ENCODE measurements at places on chromosomes 16 and 17.
A peak's percentile ranks its signal among the peaks of the same experiment; 100 is the strongest.

DNA sequence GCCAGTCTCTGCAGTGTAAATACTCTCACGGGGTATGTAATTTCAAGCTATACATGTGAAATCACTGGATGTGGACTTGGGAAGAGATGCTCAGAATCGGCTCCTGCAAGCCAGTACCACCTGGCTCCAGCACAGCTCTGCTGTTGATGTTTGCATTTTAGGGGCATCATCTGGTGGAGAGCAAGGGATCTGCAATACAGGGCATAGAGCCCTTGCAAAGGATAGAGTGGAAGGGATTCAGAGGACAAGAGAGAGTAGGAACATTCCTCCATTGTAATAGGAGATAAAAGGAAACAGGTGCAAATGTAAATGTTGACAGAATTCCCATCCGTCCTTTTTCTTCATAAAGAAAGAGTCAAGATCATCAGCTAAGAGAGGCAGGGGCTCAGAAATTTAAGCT lies 184.1 kb downstream of the PMP22 start:
- no peak for ATAC-seq

DNA sequence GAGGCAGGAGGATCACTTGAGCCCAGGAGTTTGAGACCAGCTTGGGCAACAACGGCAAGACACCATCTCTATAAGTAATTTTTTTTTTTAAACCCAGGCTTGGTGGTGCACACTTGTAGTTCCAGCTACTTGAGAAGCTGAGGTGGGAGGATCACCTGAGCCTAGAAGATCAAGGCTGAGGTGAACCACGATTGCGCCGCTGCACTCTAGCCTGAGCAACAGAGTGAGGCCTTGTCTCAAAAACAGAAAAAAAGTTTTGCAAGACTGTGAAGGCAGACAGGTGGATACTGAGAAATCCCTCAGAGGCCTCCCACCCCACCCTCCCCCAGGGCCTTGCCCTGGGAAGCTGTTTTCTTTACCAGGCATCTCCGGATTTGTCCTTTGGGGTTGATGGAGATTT lies 125.4 kb downstream of the MGAT5B start:
- no peak for ATAC-seq

DNA sequence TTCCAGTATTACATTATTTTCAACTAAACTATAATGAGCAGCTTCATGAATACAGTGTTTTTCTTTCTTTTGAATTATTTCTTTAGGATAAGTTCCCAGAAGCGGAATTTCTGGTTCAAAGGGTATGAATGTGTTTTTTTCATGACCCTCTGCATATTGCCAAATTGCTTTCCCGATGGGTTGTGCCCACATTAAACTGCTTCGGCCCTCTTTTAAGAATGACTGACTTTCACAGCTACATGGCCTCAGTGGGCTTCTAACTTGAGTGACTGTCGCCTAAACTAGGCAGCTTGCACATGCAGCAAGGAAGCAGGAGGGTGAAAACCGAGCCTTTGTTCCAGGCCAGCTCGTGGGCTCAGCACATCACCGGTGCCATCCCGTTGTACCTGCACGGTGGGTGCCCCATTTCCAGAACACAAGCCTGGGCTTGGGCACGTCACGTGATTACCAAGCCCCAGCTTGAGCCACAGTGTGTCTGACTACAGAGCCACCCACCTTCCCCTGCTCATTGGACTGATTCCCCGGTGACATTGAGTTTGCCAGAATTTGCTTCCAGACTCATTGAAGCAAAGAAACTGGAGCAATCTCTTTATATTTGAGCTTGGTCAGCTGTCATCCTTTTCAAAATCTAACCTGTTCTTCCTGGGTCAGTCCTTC lies 112.8 kb downstream of the CLEC16A start:
- ATAC-seq, result no peak

- peak; percentile 76 for ATAC-seq
These were observed 483.1 kb upstream of the ERCC4 start for GRCh38 chr16:13436641-13437412.

DNA sequence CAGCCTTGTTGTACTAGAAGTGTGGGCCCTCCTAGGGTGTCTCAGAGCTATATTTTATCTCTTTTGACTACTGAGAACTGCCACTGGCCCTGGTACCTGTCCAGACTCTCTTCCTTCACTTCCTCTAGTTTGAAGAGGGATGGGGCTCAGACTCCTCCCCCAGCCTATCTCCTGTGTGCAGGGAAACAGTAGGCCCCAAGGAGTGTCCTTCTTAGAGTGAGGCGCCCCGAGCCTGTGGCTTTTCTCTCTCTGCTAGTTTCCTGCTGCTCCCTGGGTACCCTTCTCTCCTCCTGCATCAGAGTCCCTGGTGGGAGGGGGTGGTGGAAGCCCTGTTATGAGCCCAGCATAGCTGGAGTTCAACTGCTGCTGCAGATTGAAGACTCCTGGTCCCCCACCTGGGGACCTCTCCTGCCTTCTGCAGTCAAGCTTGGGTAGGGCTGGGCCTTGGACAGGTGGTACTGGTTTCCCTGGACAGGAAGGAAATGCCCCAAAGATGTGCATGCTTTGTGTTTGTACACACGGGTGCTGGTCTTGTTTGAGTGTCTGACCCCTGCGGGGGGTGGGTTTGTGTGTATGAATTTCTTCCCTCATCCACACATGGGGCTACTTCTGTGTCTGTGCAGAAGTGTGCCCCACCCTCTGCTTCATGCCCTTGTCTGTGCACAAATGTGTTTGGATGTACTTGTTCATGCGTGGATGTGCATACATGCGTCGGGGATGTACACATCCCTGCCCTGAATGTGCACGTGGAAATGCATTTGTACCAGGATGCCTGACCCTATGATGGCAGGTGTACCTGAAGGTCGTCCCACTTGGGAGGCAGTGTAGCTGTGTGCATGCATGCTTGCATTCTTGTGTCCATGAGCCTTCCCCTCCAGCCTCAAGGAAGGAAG lies 6.9 kb downstream of the RARA start:
- no peak for ATAC-seq

GRCh38 chr17:49952209-49952911 lies 16.6 kb upstream of the DLX4 start:
- peak; percentile 67 for ATAC-seq

- no peak for ATAC-seq
These were observed 49.7 kb downstream of the NF1 start for GRCh38 chr17:31144428-31144827.
